ENCODE measurements at places on chromosomes 6 and 20.
A peak's percentile ranks its signal among the peaks of the same experiment; 100 is the strongest.

GRCh38 chr6:84027340-84028181 lies 6.0 kb upstream of the MRAP2 start:
- no peaks in the 10 kb centered on the region for H3K4me1 ChIP-seq
- H3K27me3 ChIP-seq, result no peaks in the 10 kb centered on the region
- H3K36me3 ChIP-seq, result no peaks in the 10 kb centered on the region
- H3K4me3 ChIP-seq, result no peak overlapping the region
- no peak overlapping the region for H3K27ac ChIP-seq

- no peaks in the 10 kb centered on the region for H3K36me3 ChIP-seq
- no peaks in the 10 kb centered on the region for H3K4me1 ChIP-seq
These were observed 192.2 kb downstream of the GJA10 start for GRCh38 chr6:90086517-90086916.

- no peaks in the 10 kb centered on the region for H3K36me3 ChIP-seq
- no peak overlapping the region for H3K4me3 ChIP-seq
- no peak overlapping the region for H3K27ac ChIP-seq
- no peaks in the 10 kb centered on the region for H3K27me3 ChIP-seq
- H3K4me1 ChIP-seq, result no peaks in the 10 kb centered on the region
These were observed 772.8 kb upstream of the GJE1 start for GRCh38 chr6:141359953-141360352.

GRCh38 chr20:47664068-47664437 lies 121.2 kb downstream of the SULF2 start:
- no peak for DNase-seq
- no peak overlapping the region for H3K27ac ChIP-seq
- H3K4me1 ChIP-seq, result peaks cover 8% of the 10 kb centered on the region
- H3K36me3 ChIP-seq, result peaks cover 4% of the 10 kb centered on the region
- H3K27me3 ChIP-seq, result no peaks in the 10 kb centered on the region

GRCh38 chr6:102390541-102390940 lies 997.0 kb downstream of the GRIK2 start:
- no peaks in the 10 kb centered on the region for H3K27me3 ChIP-seq
- DNase-seq, result no peak
- no peaks in the 10 kb centered on the region for H3K4me1 ChIP-seq
- H3K36me3 ChIP-seq, result no peaks in the 10 kb centered on the region

- H3K4me3 ChIP-seq, result no peak overlapping the region
- no peak for DNase-seq
- peaks cover under 1% of the 10 kb centered on the region for H3K4me1 ChIP-seq
These were observed 10.8 kb downstream of the KIAA1755 start for GRCh38 chr20:38249536-38250310.

DNA sequence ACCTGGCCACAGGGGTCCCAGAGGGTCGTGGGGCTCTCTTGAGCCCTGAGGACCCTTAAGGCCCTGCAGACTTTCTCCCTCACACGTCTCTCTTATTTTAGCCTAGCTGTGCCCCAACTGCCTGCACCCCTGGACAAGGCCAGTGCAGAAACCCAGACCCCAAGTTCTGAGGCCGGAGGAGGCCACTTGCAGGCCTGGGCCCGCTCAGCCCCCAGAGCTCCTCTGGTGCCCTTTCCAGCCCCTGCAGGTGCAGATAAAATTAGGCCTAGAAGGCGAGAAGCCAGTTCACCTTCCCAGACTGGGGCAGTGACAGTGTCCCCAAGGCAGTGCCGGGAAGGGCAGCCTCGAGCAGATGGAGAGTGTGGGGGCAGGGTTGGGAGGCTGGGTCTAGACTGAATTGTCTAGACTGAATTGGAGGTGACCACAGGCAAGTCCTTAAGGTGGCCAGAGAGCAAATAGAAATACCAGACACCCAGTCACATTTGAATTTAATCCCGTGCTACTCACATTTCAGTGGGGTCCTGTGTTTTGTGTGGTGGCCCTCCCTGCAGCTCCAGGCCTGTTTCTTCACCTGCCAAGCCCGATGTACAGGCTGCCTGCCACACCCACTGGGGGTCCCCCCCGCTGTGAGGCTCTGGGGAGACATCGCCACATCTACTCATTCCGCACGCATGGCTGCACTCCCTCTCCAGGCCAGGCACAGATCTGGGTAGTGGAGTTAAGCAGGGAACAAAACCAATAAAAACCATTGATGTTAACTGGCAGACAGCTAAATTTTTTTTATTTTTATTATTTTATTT lies 8.6 kb upstream of the IP6K3 start:
- peak; percentile 95 for DNase-seq
- peak overlapping the region; percentile 45 for H3K27ac ChIP-seq
- H3K27me3 ChIP-seq, result no peaks in the 10 kb centered on the region
- H3K4me3 ChIP-seq, result no peak overlapping the region

GRCh38 chr20:37567331-37567665 lies 39.6 kb upstream of the BLCAP start:
- no peak overlapping the region for H3K27ac ChIP-seq
- DNase-seq, result no peak
- peaks cover 4% of the 10 kb centered on the region for H3K27me3 ChIP-seq
- H3K4me1 ChIP-seq, result peaks cover 5% of the 10 kb centered on the region

- no peak overlapping the region for H3K27ac ChIP-seq
- H3K36me3 ChIP-seq, result no peaks in the 10 kb centered on the region
- no peaks in the 10 kb centered on the region for H3K27me3 ChIP-seq
- no peaks in the 10 kb centered on the region for H3K4me1 ChIP-seq
These were observed 36.8 kb downstream of the PTPRK start for GRCh38 chr6:128483472-128484135.

- H3K27me3 ChIP-seq, result peaks cover 3% of the 10 kb centered on the region
- no peak overlapping the region for H3K4me3 ChIP-seq
- no peaks in the 10 kb centered on the region for H3K36me3 ChIP-seq
- no peaks in the 10 kb centered on the region for H3K4me1 ChIP-seq
- DNase-seq, result peak; percentile 60
These were observed 5.5 kb downstream of the HTR1B start for GRCh38 chr6:77457720-77458349.

GRCh38 chr6:14456941-14457340 lies 339.4 kb downstream of the CD83 start:
- peaks cover 5% of the 10 kb centered on the region for H3K4me1 ChIP-seq
- H3K27ac ChIP-seq, result no peak overlapping the region
- no peaks in the 10 kb centered on the region for H3K36me3 ChIP-seq
- H3K27me3 ChIP-seq, result no peaks in the 10 kb centered on the region
- DNase-seq, result no peak

- no peaks in the 10 kb centered on the region for H3K27me3 ChIP-seq
- peak overlapping the region; percentile 68 for H3K27ac ChIP-seq
- H3K36me3 ChIP-seq, result no peaks in the 10 kb centered on the region
These were observed 100.5 kb upstream of the SASH1 start for GRCh38 chr6:148242180-148242579.

DNA sequence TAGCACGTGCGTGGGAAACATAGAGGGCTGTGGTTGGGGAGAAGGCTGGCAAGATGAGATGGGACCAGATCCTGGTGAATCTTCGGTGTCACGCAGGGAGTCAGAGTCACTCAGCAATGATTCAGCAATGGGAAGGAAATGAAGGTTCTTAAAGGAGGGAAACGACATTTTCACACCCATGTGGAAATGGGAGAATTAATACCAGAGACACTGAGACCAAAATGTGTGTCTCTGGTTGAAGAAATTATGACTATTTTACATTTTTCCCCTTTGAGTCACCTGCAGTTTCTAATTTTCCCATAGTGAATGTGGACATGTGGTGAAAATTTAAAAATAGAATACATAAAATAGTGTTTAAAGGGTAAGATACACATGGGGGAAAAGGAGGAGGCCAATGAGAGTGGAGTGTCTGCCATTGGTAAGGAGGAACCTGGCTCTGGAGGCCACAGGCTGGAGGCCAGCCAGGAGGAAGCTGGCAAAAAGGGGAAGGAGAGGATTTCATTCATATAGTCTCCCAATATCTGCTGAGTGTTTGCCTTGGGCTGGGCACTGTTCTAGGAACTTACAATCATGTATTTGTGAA lies 17.5 kb downstream of the NRN1 start:
- no peak overlapping the region for H3K27ac ChIP-seq
- H3K36me3 ChIP-seq, result no peaks in the 10 kb centered on the region
- DNase-seq, result no peak
- no peak overlapping the region for H3K4me3 ChIP-seq
- H3K27me3 ChIP-seq, result peaks cover 14% of the 10 kb centered on the region
- H3K4me1 ChIP-seq, result no peaks in the 10 kb centered on the region

DNA sequence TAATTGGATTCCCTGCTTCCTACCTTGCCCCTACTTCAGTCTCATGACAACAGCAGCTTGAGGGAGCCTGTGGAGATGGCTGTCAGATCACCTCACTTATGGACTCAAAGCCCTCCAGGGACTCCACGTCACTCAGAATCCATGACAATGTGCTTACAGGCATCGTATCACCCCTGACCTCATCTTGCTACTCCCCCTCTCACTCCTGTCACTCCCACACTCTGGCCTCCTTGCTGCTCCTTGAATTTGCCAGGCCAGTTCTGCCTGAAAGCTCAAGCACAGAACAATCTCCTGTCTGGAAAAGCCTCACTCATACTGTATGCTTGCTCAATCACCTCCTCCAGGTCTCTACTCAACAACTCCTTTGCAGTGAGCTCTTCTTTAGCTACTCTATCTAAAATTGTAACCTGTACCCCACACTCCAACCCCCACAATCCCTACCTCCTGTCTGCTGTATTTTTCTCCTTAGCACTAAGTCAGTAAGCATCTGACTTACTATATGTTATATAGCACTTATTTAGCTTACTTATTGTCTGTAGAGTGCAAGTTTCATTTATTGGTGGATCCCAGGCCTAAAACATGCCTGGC lies 10.7 kb upstream of the GSTA4 start:
- no peak overlapping the region for H3K4me3 ChIP-seq
- DNase-seq, result peak; percentile 11
- no peak overlapping the region for H3K27ac ChIP-seq
- H3K36me3 ChIP-seq, result peaks cover 23% of the 10 kb centered on the region
- H3K4me1 ChIP-seq, result no peaks in the 10 kb centered on the region

DNA sequence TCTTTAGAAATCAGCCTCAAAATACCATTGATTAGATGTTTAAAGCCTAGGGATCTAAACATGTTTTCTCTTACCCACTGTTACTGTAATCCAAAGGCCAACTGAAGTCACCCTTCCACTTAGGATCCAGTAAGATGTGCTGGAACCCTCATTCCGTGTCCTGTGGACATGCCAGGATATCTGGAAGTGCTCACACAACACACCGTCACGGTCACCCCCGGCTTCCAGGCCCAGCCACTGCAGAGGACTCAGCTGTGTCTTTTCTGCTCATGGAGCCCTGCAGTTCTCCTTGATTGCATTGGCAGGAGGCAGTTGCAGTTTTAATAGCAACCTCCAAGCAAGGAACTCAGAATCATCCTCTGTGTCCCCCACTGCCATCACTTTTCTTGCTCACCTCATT lies 93.3 kb downstream of the CAP2 start:
- no peak overlapping the region for H3K27ac ChIP-seq
- H3K4me1 ChIP-seq, result no peaks in the 10 kb centered on the region
- DNase-seq, result no peak
- no peak overlapping the region for H3K4me3 ChIP-seq
- no peaks in the 10 kb centered on the region for H3K36me3 ChIP-seq

GRCh38 chr6:26183581-26184366 lies 96.5 kb downstream of the HFE start:
- peaks cover 3% of the 10 kb centered on the region for H3K4me1 ChIP-seq
- peak overlapping the region; percentile 89 for H3K27ac ChIP-seq
- no peaks in the 10 kb centered on the region for H3K36me3 ChIP-seq

DNA sequence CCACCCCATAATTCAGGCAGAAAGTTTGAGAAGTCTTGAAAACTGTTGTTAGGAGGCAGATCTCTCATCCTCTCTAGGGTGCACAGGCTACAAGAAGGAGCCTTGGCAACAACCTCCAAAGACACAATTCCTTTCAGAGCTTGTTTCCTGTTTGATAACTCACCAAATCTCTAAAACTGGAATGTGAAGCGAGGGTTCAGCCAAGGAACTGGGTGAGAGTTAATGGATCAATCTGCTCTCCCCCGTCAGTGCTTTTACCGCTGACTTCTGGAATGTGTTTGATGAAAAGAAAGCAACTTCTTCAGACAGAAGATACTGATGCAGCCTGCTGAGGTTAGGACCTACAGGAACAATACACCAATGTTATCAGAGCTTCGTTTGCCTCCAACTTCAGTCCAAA lies 171.8 kb upstream of the BMP2 start:
- H3K36me3 ChIP-seq, result no peaks in the 10 kb centered on the region
- no peak for DNase-seq
- no peak overlapping the region for H3K27ac ChIP-seq
- no peak overlapping the region for H3K4me3 ChIP-seq
- H3K27me3 ChIP-seq, result no peaks in the 10 kb centered on the region

- H3K4me1 ChIP-seq, result peaks cover 38% of the 10 kb centered on the region
- DNase-seq, result peak; percentile 77
- no peak overlapping the region for H3K4me3 ChIP-seq
- peak overlapping the region; percentile 83 for H3K27ac ChIP-seq
These were observed 68.5 kb downstream of the FYN start for GRCh38 chr6:111804627-111805235.

GRCh38 chr20:25039697-25040437 lies 18.1 kb downstream of the ACSS1 start:
- DNase-seq, result peak; percentile 97
- H3K27me3 ChIP-seq, result no peaks in the 10 kb centered on the region
- H3K4me1 ChIP-seq, result peaks cover 92% of the 10 kb centered on the region
- no peaks in the 10 kb centered on the region for H3K36me3 ChIP-seq

GRCh38 chr20:3911956-3912355 lies 22.8 kb downstream of the PANK2 start:
- DNase-seq, result no peak
- H3K27me3 ChIP-seq, result no peaks in the 10 kb centered on the region
- no peak overlapping the region for H3K27ac ChIP-seq
- no peak overlapping the region for H3K4me3 ChIP-seq

- no peak for DNase-seq
- no peaks in the 10 kb centered on the region for H3K27me3 ChIP-seq
These were observed 54.8 kb downstream of the DACT2 start for GRCh38 chr6:168264593-168265335.

DNA sequence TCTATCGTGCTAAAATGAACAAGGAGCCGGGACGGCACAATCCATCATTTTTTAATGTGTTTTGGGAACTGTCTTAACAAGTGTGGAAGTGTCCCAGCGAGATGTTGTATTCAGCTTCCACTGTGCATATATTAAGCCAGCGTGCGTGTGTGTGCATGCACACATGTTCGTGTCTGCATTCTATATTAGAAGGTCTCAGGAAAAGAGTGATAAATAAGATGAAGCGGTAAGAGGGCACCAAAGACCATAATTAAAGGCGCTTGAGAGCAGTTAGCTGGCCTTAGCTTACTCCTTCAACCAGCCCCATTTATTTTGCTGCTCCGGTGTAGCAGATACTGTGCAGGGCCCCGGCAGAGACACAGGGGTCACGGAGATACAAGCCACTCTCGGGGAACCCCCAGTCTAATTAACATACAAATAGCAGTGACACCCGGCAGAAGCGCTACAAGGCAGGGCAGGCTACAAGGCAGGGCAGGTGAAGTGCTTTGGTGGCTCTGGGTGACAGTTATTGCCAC lies 206.5 kb upstream of the RREB1 start:
- no peaks in the 10 kb centered on the region for H3K36me3 ChIP-seq
- no peak for DNase-seq
- no peaks in the 10 kb centered on the region for H3K27me3 ChIP-seq
- no peaks in the 10 kb centered on the region for H3K4me1 ChIP-seq

All from thyroid gland (tissue), 4 donors.